Activated T-helper 1 cell treated with anti-CD3 and anti-CD28 coated beads, Interleukin-12 subunit alpha, Interleukin-12 subunit beta, Interleukin-2, Interleukin-4 antibody, amounts not matched to agents 30 ng/mL and 10 ng/mL and 1 ng/mL, durations not matched to agents 14 hours and 24 hours and 36 hours (primary cell): ENCODE measurements at places on chromosomes 16 and 17. TPM values are rescaled to one million over a fixed set of nuclear protein-coding genes. Genes with fewer than 3 reads are reported as not detected.

DNA sequence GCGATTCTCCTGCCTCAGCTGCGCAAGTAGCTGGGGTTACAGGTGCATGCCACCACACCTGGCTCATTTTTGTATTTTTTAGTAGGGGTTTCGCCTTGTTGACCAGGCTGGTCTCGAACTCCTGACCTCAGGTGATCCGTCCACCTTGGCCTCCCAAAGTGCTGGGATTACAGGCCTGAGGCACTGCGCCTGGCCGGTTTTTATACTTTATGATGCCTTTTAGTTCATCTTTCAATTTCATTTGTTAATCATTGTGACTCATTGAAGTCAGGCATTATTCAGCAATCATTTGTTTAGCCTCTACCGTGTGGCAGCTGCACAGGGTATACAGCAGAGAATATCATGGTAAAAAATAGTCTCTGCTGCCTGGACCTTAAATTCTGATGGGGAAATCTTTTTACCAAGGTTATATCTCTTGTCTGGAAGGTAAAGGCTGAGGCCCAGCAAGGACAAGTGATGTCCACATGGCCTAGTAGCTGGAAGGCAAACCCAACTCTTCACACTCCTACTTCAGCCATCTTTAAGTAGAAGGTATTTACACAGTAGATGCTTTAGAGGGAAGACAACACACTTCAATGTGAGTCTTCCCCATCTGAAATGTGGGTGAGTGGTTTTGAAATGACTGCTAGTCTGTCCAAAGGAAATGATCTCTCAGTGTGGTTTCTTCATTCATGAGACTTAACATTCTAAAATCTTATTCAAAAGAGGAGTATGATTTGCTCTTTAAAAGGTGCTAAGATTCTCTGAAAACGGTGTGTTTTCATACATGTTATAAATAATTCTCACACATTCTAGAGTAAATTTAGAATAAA, 2.4 kb downstream of the PRPSAP2 start:
- peak overlapping the region; percentile 85 for H3K27ac ChIP-seq
- peaks cover 42% of the 10 kb centered on the region for H3K4me1 ChIP-seq
- no peaks in the 10 kb centered on the region for H3K27me3 ChIP-seq
- peak overlapping the region; percentile 68 for H3K4me3 ChIP-seq

GRCh38 chr17:80649672-80650330, 105.2 kb downstream of the RPTOR start:
- H3K4me1 ChIP-seq, result peaks cover 73% of the 10 kb centered on the region
- H3K4me3 ChIP-seq, result peak overlapping the region; percentile 68
- peak; percentile 56 for DNase-seq
- peaks cover 35% of the 10 kb centered on the region for H3K36me3 ChIP-seq
- no peaks in the 10 kb centered on the region for H3K27me3 ChIP-seq
- peak overlapping the region; percentile 90 for H3K27ac ChIP-seq

- no peaks in the 10 kb centered on the region for H3K4me1 ChIP-seq
- peaks cover 44% of the 10 kb centered on the region for H3K36me3 ChIP-seq
- H3K27ac ChIP-seq, result no peak overlapping the region
- H3K27me3 ChIP-seq, result no peaks in the 10 kb centered on the region
- H3K4me3 ChIP-seq, result no peak overlapping the region
- DNase-seq, result no peak
Measured at GRCh38 chr16:4825196-4825595, 21.9 kb downstream of the GLYR1 start.

DNA sequence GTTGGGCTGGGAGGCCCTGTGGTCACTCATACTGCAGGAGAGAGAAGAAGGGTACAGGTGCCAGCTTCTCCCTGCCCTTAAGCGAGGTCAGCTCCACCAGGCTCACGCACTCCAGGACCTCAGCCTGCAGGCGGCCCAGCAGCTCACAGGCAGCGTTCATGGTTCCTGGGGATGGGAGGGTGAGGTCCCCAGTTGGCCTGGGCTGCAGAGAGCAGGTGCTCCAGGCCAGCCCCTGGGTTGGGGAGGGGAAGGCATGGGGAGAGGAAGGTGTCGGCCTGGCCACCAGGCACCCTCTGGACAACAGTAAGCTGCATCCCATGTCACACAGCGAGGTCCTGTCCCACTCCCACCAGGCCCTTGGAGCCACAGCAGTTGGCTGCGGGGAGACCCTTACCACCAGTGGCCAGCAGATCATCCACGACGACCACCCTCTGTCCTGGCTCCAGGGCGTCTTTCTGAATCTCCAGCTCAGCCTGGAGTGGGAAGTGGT, 2.0 kb downstream of the APRT start:
- peak overlapping the region; percentile 90 for H3K4me3 ChIP-seq
- H3K27me3 ChIP-seq, result no peaks in the 10 kb centered on the region
- H3K4me1 ChIP-seq, result peaks cover 11% of the 10 kb centered on the region

DNA sequence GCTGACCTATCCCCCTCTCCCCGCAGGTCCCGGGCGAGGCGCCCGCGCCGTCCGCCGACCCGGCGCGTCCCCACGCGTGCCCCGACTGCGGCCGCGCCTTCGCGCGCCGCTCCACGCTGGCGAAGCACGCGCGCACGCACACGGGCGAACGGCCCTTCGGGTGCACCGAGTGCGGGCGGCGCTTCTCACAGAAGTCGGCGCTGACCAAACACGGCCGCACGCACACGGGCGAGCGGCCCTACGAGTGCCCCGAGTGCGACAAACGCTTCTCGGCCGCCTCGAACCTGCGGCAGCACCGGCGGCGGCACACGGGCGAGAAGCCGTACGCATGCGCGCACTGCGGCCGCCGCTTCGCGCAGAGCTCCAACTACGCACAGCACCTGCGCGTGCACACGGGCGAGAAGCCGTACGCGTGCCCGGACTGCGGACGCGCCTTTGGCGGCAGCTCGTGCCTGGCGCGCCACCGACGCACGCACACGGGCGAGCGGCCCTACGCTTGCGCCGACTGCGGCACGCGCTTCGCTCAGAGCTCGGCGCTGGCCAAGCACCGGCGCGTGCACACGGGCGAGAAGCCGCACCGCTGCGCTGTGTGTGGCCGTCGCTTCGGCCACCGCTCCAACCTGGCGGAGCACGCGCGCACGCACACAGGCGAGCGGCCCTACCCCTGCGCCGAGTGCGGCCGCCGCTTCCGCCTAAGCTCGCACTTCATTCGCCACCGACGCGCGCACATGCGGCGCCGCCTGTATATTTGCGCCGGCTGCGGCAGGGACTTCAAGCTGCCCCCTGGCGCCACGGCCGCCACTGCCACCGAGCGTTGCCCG, 10.3 kb downstream of the ZNF771 start:
- H3K27me3 ChIP-seq, result no peaks in the 10 kb centered on the region
- peaks cover 36% of the 10 kb centered on the region for H3K4me1 ChIP-seq
- H3K36me3 ChIP-seq, result peaks cover 37% of the 10 kb centered on the region
- peak overlapping the region; percentile 70 for H3K4me3 ChIP-seq
- peak; percentile 86 for DNase-seq

GRCh38 chr17:2777242-2777867, 18.9 kb upstream of the RAP1GAP2 start:
- no peak for DNase-seq
- no peak overlapping the region for H3K27ac ChIP-seq
- no peaks in the 10 kb centered on the region for H3K4me1 ChIP-seq
- no peaks in the 10 kb centered on the region for H3K36me3 ChIP-seq

DNA sequence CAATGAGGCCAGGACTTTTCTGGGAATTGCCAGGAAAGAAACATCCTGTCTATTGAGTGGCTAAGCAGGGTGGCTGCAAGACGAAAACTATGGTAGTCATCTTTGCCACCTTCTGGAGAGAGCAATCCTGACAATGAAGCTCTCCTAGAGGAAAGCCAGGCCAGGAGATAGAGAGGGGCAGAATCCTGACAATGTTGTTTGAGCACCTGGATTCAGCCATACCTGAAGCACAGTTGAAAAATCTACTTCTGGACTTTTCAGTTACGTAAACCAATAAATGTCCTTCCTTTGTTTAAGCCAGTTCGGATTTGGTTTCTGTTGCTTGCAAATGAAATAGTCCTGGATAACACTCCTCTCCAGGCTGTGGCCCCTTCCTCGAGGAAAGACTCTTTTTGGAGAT, 9.4 kb downstream of the P2RX1 start:
- H3K27ac ChIP-seq, result no peak overlapping the region
- H3K4me3 ChIP-seq, result no peak overlapping the region
- peaks cover 14% of the 10 kb centered on the region for H3K4me1 ChIP-seq
- peaks cover 7% of the 10 kb centered on the region for H3K27me3 ChIP-seq

DNA sequence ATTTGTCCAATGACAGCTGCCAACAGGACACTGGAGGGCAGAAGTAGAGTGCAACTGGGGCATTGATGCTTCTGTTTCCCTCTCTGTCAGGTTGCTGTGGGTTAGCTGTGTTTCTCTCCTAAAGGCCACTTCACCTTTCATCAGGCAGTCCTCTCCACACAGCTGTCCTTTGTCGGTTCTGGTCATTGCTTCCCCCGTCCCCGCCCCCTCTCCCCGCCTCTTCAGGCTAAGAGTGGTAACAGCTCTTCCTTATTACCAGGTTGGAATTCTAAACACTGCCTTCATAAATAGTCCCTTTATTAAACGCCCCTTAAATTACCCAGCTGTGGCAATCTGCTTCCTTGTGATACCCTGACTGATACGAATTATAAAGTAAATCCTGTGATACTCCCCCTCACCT, 31.8 kb upstream of the NSRP1 start:
- no peaks in the 10 kb centered on the region for H3K36me3 ChIP-seq
- H3K4me1 ChIP-seq, result no peaks in the 10 kb centered on the region
- no peak overlapping the region for H3K27ac ChIP-seq
- peaks cover 31% of the 10 kb centered on the region for H3K27me3 ChIP-seq

DNA sequence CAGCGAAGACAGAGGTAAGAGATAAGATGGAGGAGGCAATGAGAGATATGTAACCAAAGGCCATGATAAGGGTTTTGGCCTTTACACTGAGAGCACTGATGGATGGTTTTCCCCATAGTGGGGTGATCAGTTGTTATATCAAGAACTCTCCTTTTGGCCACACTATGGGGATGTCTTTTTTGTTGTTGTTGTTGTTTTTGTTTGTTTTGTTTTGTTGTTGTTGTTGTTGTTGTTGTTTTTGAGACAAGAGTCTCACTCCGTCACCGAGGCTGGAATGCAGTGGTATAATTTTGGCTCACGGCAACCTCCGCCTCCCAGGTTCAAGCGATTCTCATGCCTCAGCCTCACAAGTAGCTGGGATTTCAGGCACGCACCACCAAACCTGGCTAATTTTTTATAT, 244.8 kb upstream of the DYNLRB2 start:
- no peak for DNase-seq
- H3K4me3 ChIP-seq, result no peak overlapping the region
- H3K27ac ChIP-seq, result no peak overlapping the region
- no peaks in the 10 kb centered on the region for H3K27me3 ChIP-seq
- H3K4me1 ChIP-seq, result no peaks in the 10 kb centered on the region

GRCh38 chr16:67164599-67165061, at the start of gene HSF4:
TSS of gene HSF4 (plus strand) at chr16:67164745. CDS start at chr16:67164812, 67 bp downstream.
- H3K27ac ChIP-seq, result peak within 1 kb of the TSS; percentile 52
- DNase-seq, result no peak
- H3K36me3 ChIP-seq, result peaks cover 8% of the 10 kb centered on the region
- peak within 1 kb of the TSS; percentile 66 for H3K4me3 ChIP-seq
- H3K27me3 ChIP-seq, result peaks cover 16% of the 10 kb centered on the region

- peaks cover 13% of the 10 kb centered on the region for H3K36me3 ChIP-seq
- H3K4me3 ChIP-seq, result peak within 1 kb of the TSS; percentile 86
- peaks cover 86% of the 10 kb centered on the region for H3K4me1 ChIP-seq
- no peaks in the 10 kb centered on the region for H3K27me3 ChIP-seq
Measured at GRCh38 chr16:50266337-50267091, at the start of gene ADCY7. TSS of gene ADCY7 (plus strand) at chr16:50266551. CDS start at chr16:50288180, 21,629 bp downstream.

- no peak overlapping the region for H3K27ac ChIP-seq
- H3K4me1 ChIP-seq, result no peaks in the 10 kb centered on the region
- H3K36me3 ChIP-seq, result no peaks in the 10 kb centered on the region
- H3K4me3 ChIP-seq, result no peak overlapping the region
Measured at GRCh38 chr17:11340803-11341202, 99.8 kb downstream of the SHISA6 start.

- DNase-seq, result no peak
- peak overlapping the region; percentile 65 for H3K27ac ChIP-seq
- no peak overlapping the region for H3K4me3 ChIP-seq
- peaks cover 3% of the 10 kb centered on the region for H3K36me3 ChIP-seq
- no peaks in the 10 kb centered on the region for H3K27me3 ChIP-seq
- H3K4me1 ChIP-seq, result peaks cover 7% of the 10 kb centered on the region
Measured at GRCh38 chr16:88023366-88023765, 72.1 kb downstream of the BANP start.

- no peak for DNase-seq
- H3K27me3 ChIP-seq, result peaks cover 14% of the 10 kb centered on the region
- no peak overlapping the region for H3K4me3 ChIP-seq
- H3K36me3 ChIP-seq, result peaks cover 2% of the 10 kb centered on the region
- peaks cover 57% of the 10 kb centered on the region for H3K4me1 ChIP-seq
Measured at GRCh38 chr17:37699285-37699973, 45.4 kb downstream of the HNF1B start.

GRCh38 chr17:20986767-20987510, 55.9 kb downstream of the USP22 start:
- H3K4me1 ChIP-seq, result no peaks in the 10 kb centered on the region
- H3K27me3 ChIP-seq, result no peaks in the 10 kb centered on the region
- DNase-seq, result no peak
- H3K4me3 ChIP-seq, result no peak overlapping the region

DNA sequence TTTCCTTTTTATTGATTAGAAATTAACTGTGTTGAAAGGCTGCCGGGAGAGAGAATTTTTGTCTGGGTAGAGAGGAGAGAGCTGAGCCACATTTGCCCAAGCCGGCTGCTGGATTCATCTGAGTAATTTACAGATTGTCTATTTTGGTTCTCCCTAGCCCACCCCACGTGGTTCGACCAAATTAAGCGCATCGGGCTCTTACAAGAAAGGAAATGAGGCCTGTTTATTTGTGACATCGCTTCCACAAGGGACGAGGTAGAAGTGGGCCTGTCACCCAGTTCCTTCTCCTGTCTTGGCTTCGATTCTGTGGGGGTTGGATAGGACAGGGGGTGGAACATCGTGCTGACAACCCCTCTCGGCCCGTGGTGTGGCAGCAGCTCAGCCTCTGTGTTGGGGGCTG, 42.9 kb downstream of the SYT17 start:
- no peaks in the 10 kb centered on the region for H3K36me3 ChIP-seq
- H3K27ac ChIP-seq, result no peak overlapping the region
- H3K4me1 ChIP-seq, result no peaks in the 10 kb centered on the region
- H3K4me3 ChIP-seq, result no peak overlapping the region
- DNase-seq, result no peak
- H3K27me3 ChIP-seq, result peaks cover 1% of the 10 kb centered on the region

Gene USP43
- not detected in 2 replicates for total RNA-seq

Gene CFAP97D1
- not detected in 2 replicates for total RNA-seq

Gene EME1
- total RNA-seq, result 27.7 and 32.9 TPM in 2 replicates

Gene ALOX12B
- 0.51 and 0.78 TPM in 2 replicates for total RNA-seq

Gene TSPAN10
- total RNA-seq, result 0.21 and 0.66 TPM in 2 replicates

Gene LGALS9B
- not detected in 2 replicates for total RNA-seq

Gene CHST4
- total RNA-seq, result not detected in 2 replicates

Gene HIRIP3
- total RNA-seq, result 48.8 and 50.1 TPM in 2 replicates

Gene PLA2G10
- total RNA-seq, result not detected in 2 replicates

Gene SRCIN1
- total RNA-seq, result 0.22 and 0.44 TPM in 2 replicates

Gene KCNH6
- not detected in 2 replicates for total RNA-seq

Gene SNX11
- 31.1 and 37.1 TPM in 2 replicates for total RNA-seq
